ENCODE measurements at places on chromosomes 2 and 18. TPM values are rescaled to one million over a fixed set of nuclear protein-coding genes. Genes with fewer than 3 reads are reported as not detected.

PIEZO2 gene
- 46.7 TPM for total RNA-seq

DNA sequence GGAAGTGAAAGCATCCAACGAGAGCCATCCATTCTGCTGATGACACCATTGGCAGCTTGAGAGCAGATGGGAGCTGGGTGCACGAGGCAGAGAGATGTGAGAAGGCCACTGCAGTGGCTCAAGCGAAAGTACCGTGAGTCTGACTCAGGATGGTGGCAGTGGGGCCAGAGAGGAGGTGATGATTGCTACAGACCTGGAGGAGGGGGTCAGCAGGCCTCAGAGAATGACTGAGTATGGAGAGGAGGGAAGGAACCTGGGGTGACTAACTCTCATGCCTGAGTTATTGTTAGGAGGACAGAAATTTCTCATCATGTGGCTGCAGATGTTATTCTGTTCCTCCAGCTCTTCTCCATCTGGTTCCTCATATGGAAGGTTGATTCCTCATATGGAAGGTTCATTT is 8.8 kb upstream of the ZBTB7C start:
- no peak for DNase-seq

GRCh38 chr2:3182848-3183247 is 194.8 kb downstream of the EIPR1 start:
- peak; percentile 9 for DNase-seq

DNA sequence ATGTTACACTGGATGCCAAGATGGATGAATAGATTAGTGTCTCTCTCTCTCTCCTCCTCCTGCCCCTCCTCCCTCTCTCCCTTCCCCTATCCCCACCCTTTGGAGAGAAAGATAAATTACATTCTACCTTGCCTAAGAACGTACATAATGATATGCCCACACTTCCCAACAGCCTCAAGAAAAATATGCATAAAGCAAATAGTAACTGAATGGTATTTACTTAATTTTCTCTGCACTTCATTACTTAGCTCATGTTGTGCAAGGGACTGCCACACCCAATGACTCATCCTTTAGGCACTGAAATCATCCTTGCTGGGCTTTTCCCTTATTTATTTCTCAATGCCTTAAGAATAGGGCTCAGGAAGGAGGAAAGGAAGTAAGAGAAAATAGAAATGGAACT is 137.3 kb upstream of the PID1 start:
- peak; percentile 23 for DNase-seq

CXCR1 gene
- total RNA-seq, result not detected
